ENCODE measurements at places on chromosomes 5 and 9. TPM values are rescaled to one million over a fixed set of nuclear protein-coding genes. Genes with fewer than 3 reads are reported as not detected.

GRCh38 chr5:170791325-170791954 lies 7.9 kb downstream of the GABRP start:
- peak; percentile 84 for DNase-seq

GRCh38 chr9:120931231-120932085 lies 4.9 kb upstream of the TRAF1 start:
- peak; percentile 40 for DNase-seq

GRCh38 chr5:163563880-163564279 lies 58.5 kb downstream of the MAT2B start:
- no peak for DNase-seq

GRCh38 chr5:107673039-107673367 lies 2.3 kb upstream of the EFNA5 start:
- DNase-seq, result no peak

DNA sequence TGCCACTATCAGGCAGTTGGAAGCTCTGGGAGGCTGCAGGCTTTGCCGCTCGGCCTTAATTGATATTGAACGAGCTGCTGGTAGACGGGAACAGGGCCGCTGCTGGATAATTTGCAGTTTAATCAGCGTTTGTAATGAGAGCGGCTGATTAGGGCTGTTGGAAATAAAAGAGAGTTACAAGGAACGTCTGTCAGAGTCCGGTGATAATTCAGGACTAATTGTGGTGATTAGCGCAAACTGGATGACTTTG lies 68.2 kb upstream of the TBCA start:
- peak; percentile 37 for DNase-seq

- no peak for DNase-seq
Measured at GRCh38 chr9:34098307-34098706, 28.2 kb downstream of the DCAF12 start.

- DNase-seq, result no peak
Measured at GRCh38 chr5:145989428-145989827, 53.0 kb downstream of the SH3RF2 start.

DNA sequence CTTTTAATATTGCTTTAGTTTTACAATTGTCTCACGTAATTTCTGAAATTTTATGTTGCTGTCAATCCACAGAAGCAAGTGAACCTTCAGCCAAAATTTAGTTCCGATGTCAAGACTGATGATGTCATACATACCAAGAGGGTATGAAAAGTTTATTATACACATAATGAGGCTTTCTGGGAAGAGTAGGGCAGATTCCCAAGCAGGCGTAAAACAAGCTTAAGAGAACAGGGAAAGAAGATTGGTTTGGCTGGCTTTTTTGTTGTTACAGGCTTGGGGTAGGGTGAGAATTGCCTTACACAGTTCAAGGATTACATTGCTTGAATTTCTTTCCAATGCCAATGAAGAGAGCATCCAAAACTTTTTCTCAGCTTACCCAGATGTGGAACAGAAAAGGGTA lies 1962.9 kb upstream of the CDH6 start:
- peak; percentile 82 for DNase-seq

DNA sequence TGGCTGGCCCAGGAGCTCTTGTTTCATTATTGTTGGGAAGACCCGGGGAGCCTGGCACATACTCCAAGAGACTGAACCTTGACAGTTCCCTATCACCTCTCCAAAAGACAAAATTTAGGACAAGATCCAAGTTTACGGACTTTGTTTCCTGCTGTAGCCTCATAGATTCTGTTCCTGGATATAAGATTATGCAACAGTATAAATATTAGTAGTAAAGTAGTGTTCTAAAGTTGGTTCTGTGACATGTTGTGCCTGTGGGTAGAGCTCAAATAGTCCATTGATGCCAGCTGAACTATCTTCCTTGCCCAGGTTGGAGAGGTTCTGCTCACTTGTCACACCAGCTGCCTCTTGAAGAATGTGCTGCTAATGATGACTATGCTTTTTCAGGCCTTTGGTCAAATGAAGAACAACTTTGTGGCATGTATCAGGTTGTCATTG lies 430.2 kb downstream of the DMAC1 start:
- no peak for DNase-seq

DNA sequence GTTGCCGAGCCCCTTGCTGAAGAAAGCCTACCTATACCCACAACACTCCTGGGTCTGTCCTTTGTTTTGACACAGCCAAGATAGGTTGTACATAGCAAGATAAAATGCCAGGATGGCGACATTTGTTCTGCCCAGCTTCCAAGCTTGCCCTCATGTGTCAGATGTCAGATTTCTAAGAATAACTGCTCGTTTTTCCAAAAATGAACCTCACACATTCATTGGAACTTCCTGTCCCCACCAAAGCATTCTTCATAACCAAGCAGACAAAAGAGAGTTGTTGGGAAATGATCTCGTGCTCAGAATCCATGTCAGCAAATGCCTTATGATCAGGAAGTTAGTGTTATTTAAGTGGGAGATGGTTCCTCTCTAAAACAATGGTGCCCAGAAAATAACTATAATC lies 210.1 kb downstream of the ZNF608 start:
- no peak for DNase-seq

DNA sequence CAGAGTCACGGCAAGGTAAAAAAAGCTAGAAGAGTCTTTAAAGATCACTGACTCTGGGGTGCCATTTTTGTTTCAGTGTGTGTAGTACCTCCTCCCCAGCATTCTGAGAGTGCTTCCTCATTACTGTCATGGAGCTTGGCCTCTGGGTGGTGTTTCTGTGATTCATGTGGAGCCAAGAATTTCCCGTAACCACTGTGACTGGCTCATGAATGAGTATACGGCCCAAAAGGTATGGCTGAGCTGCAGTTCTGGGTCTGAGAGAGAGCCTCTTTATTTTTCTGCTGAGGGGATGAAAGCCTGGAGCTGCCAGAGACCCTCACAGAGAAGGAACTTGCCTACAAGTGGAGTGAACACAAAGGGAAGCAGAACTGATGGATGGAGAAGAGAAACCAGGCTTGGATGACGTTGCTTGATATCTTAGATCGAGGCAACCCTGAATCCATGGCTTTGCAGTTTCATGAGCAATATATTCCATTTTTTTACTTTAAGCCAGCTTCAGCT lies 85.6 kb downstream of the PTTG1 start:
- DNase-seq, result no peak

DNA sequence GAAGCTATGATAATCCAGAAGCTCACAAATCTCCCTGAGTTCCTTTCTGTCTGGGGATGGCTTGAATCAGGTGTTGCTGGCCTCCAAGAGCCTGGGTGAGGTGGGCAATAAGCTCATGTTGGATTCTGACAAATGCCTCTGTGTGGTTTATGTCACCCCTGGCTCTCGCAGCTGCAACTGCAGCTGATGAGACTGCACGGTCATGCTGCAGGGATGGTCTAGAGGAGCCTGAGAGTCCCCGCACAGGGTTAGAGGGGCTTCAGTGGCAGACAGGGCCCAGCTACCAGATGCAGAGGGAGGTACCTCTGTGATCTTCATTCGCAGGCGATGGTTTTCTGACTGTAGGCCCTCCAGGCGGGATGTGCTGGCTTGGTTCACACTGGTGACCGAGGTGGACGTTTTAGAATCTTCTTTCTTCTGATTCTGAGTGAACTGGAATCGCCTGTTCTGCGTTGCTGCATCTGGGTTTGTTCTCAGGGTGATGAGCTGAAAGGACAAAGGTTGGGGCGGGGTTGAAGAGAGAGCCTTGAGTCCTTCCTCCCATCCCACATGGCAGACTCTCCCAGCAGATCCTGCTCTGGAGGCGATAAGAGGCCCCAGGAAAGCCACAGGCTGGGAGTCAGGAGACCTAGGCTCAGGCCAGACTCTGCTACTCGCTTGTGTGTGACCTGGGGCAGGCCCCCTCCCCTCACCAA lies 47.6 kb upstream of the TBC1D2 start:
- DNase-seq, result no peak

DNA sequence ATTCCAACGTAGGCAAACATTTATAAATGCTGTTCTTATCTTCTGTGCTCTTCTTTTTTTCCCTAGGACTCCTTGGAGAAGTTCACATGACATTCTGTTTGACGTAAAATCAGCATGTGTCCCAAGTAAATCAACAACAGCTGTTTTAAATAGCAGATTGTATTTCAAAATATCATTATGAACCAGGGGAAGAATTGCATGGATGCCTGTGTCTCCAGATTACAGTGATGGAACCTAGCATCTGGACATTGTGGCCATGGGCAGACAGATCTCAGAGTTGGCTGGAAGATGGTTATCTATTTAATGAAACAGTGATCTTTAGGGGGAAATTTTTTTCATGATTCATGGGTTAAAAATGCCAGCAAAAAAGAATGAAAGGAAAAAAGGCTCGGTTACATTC lies 222.0 kb downstream of the MAN2A1 start:
- DNase-seq, result peak; percentile 81

DNA sequence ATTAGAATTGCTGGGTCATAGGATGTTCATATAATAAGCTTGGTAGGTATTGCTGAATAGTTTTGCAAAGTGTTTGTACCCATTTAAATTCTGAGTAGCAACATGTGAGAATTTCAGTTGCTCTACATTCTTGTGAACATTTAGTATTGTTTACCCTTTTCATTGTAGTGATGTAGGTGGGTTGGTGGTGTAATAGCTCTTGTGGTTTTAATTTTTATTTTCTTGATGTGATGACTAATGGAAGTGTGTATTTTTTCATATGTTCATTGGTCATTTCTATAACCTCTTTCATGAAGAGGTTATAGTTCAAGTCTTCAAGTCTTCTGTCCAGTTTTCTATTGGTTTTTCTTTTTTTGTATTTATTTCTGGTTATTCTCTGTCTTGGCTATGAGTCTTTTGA lies 34.4 kb downstream of the RASA1 start:
- DNase-seq, result no peak

DNA sequence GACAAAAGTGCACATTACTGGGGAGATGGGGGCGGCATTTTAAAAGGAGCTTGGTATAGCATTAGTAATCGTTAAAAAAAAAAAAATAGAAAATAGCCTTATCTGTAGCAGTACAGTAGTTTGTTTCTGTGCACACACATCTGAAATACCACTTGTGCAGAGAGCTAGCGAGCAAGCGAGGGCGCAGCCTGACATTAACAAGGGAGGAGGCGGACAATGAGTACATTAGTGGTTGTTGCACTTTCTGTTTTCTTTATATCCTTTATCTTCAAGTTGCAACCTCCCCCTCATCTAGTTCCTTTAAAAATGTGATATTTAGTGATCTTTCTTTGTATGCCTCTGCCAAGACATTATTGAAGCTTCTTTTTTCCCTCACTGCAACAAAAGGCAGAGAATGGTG lies 880 bp upstream of the PTPDC1 start:
- DNase-seq, result no peak

GRCh38 chr5:131377785-131378325 lies 114.0 kb downstream of the CDC42SE2 start:
- no peak for DNase-seq

- no peak for DNase-seq
Measured at GRCh38 chr5:968881-969280, 39.7 kb upstream of the NKD2 start.

SLC46A2 gene
- not detected for total RNA-seq

CTNND2 gene
- 2.4 TPM for total RNA-seq

IDNK gene
- 3.7 TPM for total RNA-seq

CAMK2A gene
- 42.6 TPM for total RNA-seq

PCDHB6 gene
- total RNA-seq, result 0.82 TPM

CEP72 gene
- 7.7 TPM for total RNA-seq

CTXN3 gene
- total RNA-seq, result 4.6 TPM

GFI1B gene
- total RNA-seq, result 0.51 TPM

SPEF2 gene
- total RNA-seq, result 20.0 TPM

SIMC1 gene
- 6.8 TPM for total RNA-seq

AJM1 gene
- total RNA-seq, result 2.2 TPM
